ENCODE measurements at places on chromosomes 3 and 15. TPM values are rescaled to one million over a fixed set of nuclear protein-coding genes. Genes with fewer than 3 reads are reported as not detected.

Gene TICRR
- 4.8 TPM for total RNA-seq

Gene GOLGA8Q
- total RNA-seq = not detected

Gene GP9
- 1.5 TPM for total RNA-seq

Gene PDZRN3
- 1.3 TPM for total RNA-seq

Gene LRRK1
- 4.8 TPM for total RNA-seq

Gene GRAMD1C
- total RNA-seq = 21.7 TPM

Gene CAND2
- 1.8 TPM for total RNA-seq

Gene P3H2
- 1.5 TPM for total RNA-seq

Gene CFAP44
- 1.7 TPM for total RNA-seq

Gene CAPN3
- total RNA-seq = 2.0 TPM

Gene NR2E3
- total RNA-seq = not detected

Gene KBTBD8
- 6.3 TPM for total RNA-seq

Gene GATA2
- 37.9 TPM for total RNA-seq

Gene CHRFAM7A
- 1.9 TPM for total RNA-seq

Gene CCDC80
- total RNA-seq = 3.7 TPM

Gene GOLGA8N
- total RNA-seq = 2.3 TPM

Gene CA12
- 0.44 TPM for total RNA-seq

Gene TBC1D23
- total RNA-seq = 31.2 TPM

Gene CSNK1G1
- 22.9 TPM for total RNA-seq

Gene SHQ1
- 26.9 TPM for total RNA-seq

Gene ISL2
- 1.4 TPM for total RNA-seq

Gene GXYLT2
- total RNA-seq = 1.8 TPM

Gene DLEC1
- 0.62 TPM for total RNA-seq

Gene KLHL40
- total RNA-seq = not detected

Gene GPR171
- not detected for total RNA-seq

Gene CLRN1
- not detected for total RNA-seq

Gene ISLR
- total RNA-seq = 0.51 TPM

Gene ARID3B
- 70.0 TPM for total RNA-seq

Gene FSD2
- total RNA-seq = not detected

Gene DISP2
- 3.6 TPM for total RNA-seq

Gene CTXND1
- 0.03 TPM for total RNA-seq

Gene SKIL
- 89.0 TPM for total RNA-seq

Gene AGTR1
- total RNA-seq = not detected

Gene PRR20G
- total RNA-seq = not detected

Gene LNP1
- 0.67 TPM for total RNA-seq

Gene DNAH1
- 3.3 TPM for total RNA-seq

Gene LOXL1
- total RNA-seq = 156 TPM

Gene SERINC4
- total RNA-seq = not detected

Gene MST1R
- total RNA-seq = 0.67 TPM

Gene TMCO5A
- not detected for total RNA-seq

Gene PLIN1
- 0.64 TPM for total RNA-seq

Gene SLC51B
- total RNA-seq = not detected

Gene SYNPR
- not detected for total RNA-seq

Gene FBXW12
- not detected for total RNA-seq

Gene SEMA7A
- 41.4 TPM for total RNA-seq

Gene FETUB
- not detected for total RNA-seq

Gene DNASE1L3
- 1.6 TPM for total RNA-seq

Gene SPINK8
- not detected for total RNA-seq

Gene CEP63
- total RNA-seq = 16.8 TPM

Gene HOMER2
- total RNA-seq = 3.0 TPM

Gene ACTRT3
- total RNA-seq = 2.6 TPM

Gene CCDC33
- 0.51 TPM for total RNA-seq

Gene CFAP100
- total RNA-seq = not detected

Gene C3orf22
- total RNA-seq = not detected
